GM12878 (cell line): ENCODE measurements at places on chromosomes 5 and 9. TPM values are rescaled to one million over a fixed set of nuclear protein-coding genes. Genes with fewer than 3 reads are reported as not detected.

DNA sequence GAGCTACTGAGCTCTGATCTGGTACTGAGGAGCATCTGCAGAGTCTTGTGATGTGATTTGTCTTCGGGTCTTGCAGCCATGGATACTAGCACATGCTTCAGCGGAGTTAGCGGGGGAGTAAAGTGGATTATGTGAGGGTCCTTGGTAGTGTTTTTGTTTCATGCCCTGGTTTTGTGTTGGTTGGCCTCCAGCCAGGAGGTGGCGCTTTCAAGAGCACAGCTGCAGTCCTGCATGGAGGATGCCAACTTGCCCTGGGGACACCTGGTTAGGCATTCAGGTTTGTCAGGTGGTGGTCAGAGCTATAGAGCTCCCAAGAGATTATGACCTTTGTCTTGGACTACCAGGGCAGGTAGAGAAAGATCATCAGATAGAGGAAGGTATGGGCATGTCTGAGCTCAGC lies 185.8 kb upstream of the CDH6 start:
- DNase-seq, result no peak

DNA sequence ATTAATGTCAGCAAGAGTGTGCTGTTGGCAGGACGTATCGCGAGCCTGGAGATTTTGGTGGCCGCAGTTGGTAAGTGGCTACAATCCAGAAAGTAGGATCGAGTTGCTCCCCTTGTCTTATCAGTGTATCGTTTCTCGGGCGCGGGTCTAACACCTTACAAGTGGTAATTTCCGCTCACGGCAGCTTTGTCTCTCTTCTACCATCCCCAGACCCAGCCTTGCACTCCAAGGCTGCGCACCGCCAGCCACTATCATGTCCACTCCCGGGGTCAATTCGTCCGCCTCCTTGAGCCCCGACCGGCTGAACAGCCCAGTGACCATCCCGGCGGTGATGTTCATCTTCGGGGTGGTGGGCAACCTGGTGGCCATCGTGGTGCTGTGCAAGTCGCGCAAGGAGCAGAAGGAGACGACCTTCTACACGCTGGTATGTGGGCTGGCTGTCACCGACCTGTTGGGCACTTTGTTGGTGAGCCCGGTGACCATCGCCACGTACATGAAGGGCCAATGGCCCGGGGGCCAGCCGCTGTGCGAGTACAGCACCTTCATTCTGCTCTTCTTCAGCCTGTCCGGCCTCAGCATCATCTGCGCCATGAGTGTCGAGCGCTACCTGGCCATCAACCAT lies 1.1 kb downstream of the PTGER4 start:
- no peak for DNase-seq

DNA sequence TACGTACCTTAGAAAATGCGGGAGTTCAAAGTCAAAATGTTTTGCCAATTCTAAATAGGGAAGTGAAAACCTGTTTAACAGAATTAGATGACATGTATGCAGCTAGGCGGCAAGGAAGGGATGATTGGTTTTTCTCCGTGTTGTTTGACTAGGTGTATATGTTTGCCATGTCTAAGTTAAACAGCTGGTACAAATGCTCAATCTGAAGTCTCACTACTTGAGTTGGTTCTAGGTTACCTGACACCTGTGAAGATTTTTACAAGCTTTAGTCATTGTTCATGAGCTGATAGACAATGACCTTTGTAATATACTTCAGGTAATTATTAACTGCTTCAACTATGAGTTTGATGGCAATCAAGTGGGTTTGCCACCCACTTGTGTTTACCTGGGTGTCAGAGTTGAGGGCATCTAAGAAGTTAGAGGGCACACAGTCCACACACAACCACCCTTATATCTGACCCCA lies 74.3 kb downstream of the SLC44A1 start:
- DNase-seq, result peak; percentile 40

The CTSV gene
- 0.21 and 0.36 TPM in 2 replicates for total RNA-seq

The DBN1 gene
- 75.4 and 81.0 TPM in 2 replicates for total RNA-seq

The CNTNAP3 gene
- total RNA-seq, result not detected in 2 replicates

The EIF4E1B gene
- total RNA-seq, result not detected in 2 replicates

The ZNF354B gene
- total RNA-seq, result 5.9 and 7.6 TPM in 2 replicates
